Uterus (tissue), 4 donors: ENCODE measurements at places on chromosomes 4 and X. TPM values are rescaled to one million over a fixed set of nuclear protein-coding genes. Genes with fewer than 3 reads are reported as not detected.

GRCh38 chr4:128573781-128574508 is 235.6 kb upstream of the JADE1 start:
- no peak overlapping the region for H3K27ac ChIP-seq
- H3K27me3 ChIP-seq, result no peaks in the 10 kb centered on the region
- no peak for DNase-seq
- H3K36me3 ChIP-seq, result no peaks in the 10 kb centered on the region
- no peak overlapping the region for H3K4me3 ChIP-seq

GRCh38 chrX:65866146-65866545 is 173.7 kb downstream of the VSIG4 start:
- H3K27me3 ChIP-seq, result no peaks in the 10 kb centered on the region
- H3K36me3 ChIP-seq, result no peaks in the 10 kb centered on the region
- no peaks in the 10 kb centered on the region for H3K4me1 ChIP-seq
- DNase-seq, result no peak
- H3K27ac ChIP-seq, result no peak overlapping the region
- H3K4me3 ChIP-seq, result no peak overlapping the region

DNA sequence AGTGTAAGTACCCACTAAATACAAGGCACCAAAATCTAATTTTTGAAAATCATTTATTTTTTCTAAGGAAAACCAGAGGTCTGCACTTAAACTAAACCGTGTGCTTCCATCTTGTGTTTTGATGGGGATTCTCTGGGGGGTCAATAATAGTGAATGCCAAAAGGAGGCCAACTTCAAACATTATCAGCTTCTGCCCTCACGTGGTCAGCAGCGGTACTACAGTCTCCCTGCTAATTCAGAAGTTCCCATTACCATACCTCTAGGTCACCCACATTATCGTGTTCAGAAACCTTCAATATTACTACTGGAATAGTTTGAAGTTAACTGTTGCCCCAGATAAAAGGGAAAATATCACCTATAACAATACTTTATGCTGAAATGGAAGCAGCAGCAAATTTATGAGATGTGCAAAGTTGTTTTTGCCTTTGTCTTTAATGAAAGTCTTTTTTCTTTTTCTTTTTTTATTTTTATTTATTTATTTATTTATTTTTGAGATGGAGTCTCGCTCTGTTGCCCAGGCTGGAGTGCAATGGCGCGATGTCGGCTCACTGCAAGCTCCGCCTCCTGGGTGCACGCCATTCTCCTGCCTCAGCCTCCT is 17.3 kb downstream of the CTPS2 start:
- H3K27me3 ChIP-seq, result no peaks in the 10 kb centered on the region
- H3K4me3 ChIP-seq, result no peak overlapping the region
- H3K4me1 ChIP-seq, result no peaks in the 10 kb centered on the region
- peak; percentile 58 for DNase-seq
- no peak overlapping the region for H3K27ac ChIP-seq

- H3K27ac ChIP-seq, result no peak overlapping the region
- H3K4me1 ChIP-seq, result peaks cover 5% of the 10 kb centered on the region
- peaks cover 26% of the 10 kb centered on the region for H3K27me3 ChIP-seq
- no peak for DNase-seq
- H3K4me3 ChIP-seq, result no peak overlapping the region
These were observed 2.1 kb downstream of the SHISA3 start for GRCh38 chr4:42399393-42399792.

- H3K4me3 ChIP-seq, result no peak overlapping the region
- H3K27me3 ChIP-seq, result no peaks in the 10 kb centered on the region
- no peak overlapping the region for H3K27ac ChIP-seq
- H3K36me3 ChIP-seq, result peaks cover 4% of the 10 kb centered on the region
- no peak for DNase-seq
- no peaks in the 10 kb centered on the region for H3K4me1 ChIP-seq
These were observed 134.2 kb downstream of the SPOCK3 start for GRCh38 chr4:167100120-167100519.

SLITRK4 gene
- not detected for total RNA-seq

GRCh38 chrX:1411326-1411725 is 19.4 kb upstream of the SLC25A6 start:
- no peak overlapping the region for H3K4me3 ChIP-seq
- DNase-seq, result no peak
- no peaks in the 10 kb centered on the region for H3K36me3 ChIP-seq

FGF13 gene
- total RNA-seq, result 15.1 TPM
